ENCODE measurements at places on chromosomes 13 and 19.

DNA sequence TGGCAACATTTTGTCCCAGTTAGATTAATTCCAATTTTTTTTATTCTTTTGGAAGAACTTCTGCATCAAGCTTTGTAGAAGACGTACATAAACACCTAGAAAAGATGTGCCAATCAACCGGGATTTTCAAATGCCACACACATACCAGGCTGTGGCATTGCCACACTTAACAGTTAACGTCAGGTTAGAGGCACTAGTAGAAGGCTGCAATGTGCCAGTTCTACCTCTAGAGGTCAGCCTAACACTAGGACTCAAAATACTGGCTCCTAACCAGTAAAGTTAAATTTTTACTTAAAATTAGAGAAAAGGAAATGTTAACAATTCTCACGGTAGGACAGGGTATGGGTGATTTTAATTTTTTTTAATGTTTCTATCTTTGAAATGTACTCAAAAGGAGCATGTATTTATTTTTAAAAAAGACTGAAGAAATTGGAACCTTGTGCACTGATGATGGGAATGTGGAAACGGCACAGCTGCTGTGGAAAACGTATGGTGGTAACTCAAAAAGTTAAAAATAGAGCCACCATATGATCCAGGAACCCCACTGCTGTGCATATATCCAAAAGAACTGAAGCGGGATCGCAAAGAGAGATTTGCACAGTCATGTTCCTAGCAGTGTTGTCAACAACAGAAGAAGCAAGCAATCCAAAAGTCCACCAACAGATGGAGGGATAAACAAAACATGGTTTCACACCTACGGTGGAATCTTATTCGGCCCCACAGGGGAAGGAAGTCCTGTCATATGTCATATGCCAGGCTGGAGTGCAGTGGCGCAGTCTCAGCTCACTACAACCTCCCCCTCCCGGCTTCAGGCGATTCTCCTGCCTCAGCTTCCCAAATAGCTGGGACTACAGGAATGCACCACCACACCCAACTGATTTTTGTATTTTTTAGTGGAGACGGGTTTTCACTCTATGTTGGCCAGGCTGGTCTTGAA, 30.3 kb downstream of the CRYL1 start:
- no peak for DNase-seq

DNA sequence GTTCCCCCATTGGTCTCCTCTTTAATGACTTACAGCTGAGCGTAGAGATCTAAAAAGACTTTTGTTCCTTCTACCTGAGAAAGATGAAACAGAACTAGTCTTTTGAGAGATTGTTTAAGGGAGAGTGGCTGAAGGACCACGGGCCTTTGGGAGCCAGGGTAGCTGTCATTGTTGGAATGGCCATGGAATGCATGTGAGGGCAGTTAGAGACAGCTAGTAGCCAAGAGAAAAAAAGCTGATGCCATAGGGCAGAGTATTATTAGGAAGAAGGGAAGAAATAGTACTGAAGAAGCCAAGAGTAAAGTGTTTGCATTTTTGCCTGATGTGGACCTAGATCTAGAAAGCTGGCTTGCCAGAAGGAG, 5.6 kb downstream of the ZNF507 start:
- DNase-seq = no peak

DNA sequence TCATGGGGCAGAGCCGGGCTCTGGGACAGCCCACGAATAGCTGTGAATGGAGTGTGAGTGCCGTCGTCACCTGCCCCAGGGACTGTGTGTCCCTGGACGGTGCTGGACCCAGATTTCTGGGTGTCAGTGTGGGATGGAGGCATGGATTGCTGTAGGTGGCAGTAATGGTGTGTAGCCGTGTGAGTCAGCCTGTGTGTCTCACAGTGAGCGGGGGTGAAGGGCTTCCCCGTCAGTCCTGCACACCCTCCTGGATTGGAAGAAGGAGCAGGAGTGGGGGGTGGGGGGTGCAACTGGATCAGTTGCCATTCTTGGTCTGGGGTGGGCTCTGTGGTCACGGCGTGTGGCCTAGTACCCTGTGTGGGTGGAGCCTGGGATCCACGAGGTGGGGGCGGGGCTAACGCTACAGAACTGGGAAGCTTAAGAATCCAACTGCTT, 6.5 kb upstream of the LTBP4 start:
- no peak for DNase-seq

GRCh38 chr19:31128291-31128690, 220.9 kb downstream of the TSHZ3 start:
- no peak for DNase-seq

GRCh38 chr13:36903925-36904595, 16.0 kb downstream of the SMAD9 start:
- DNase-seq = no peak

- no peak for DNase-seq
These were observed 20.8 kb downstream of the NOVA2 start for GRCh38 chr19:45952686-45953505.

- DNase-seq = no peak
These were observed 60.0 kb upstream of the LRCH1 start for GRCh38 chr13:46492946-46493345.

- DNase-seq = no peak
These were observed 47.1 kb downstream of the USPL1 start for GRCh38 chr13:30664689-30665275.

GRCh38 chr19:18660051-18660910, 23.2 kb upstream of the CRTC1 start:
- peak; percentile 95 for DNase-seq

DNA sequence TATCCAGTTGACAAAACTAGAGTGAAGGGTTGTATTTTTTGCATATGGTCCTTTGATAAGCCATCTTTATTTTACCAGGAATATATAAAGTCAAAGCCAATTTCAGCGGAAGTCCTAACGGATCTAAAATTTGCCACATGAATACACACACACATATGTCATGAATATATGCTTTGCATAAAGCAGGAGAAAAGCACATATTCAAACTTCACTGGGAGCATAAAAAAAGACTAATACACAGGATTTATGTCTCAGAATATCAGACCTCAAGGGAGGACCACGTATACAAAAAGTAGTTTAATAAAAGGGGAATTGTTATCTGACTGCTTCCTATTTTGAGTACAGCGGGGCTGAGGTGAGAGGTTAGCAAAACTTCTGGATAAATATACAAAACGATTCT, 308.7 kb downstream of the PCDH9 start:
- no peak for DNase-seq

DNA sequence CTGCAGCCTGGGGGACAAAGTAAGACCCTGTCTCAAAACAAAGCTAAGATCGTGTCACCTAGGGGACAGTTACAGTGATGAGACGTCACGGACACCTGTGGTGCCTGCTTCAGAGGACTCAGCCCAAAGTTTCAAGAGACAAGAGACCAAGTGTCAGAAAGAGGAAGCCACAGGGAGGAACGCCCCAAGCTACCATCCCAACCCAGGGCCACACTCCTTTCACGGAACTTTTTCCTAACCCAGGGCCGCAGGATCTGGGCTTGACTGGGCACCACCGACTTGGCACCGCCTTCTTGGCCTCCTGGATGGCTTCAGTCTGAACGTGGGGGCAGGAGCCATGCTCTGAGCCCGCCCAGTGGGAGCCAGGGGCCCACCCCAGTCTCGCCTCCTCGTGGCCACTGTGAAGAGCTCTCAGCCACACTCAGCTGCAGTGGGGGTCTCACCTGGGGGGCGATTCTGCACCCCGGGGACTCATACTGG, 8.5 kb downstream of the MOB3A start:
- DNase-seq = no peak

DNA sequence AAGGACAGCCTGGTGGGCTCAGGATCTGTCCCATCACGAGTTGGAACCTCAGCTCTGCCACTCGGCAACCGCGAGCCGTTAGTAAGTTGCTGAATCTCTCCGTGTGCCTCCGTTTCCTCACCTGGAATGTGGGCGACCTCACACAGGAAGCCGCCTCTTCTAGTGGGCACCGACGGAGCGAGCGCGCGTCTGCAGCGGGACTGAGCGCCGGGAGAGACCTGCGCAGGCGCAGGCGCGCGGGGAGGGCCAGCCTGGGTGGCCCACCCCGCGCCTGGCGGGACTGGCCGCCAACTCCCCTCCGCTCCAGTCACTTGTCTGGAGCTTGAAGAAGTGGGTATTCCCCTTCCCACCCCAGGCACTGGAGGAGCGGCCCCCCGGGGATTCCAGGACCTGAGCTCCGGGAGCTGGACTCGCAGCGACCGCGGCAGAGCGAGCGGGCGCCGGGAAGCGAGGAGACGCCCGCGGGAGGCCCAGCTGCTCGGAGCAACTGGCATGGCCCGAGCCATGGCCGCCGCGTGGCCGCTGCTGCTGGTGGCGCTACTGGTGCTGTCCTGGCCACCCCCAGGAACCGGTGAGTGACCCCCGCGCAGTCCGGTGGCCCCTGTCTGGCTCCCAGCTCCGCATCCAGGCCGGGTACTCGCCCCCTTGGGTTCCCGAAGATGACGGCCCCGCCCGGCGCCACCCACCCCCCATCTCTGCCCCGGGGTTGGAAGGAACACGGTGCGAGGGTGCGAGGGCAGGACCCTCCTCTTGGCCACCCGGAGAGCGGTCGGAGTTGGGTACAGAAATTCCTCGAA, at the start of gene PVR:
Gene PVR (plus strand): TSS at position 306 of the 797 bp plus-strand sequence. CDS start 187 bp downstream, at position 493.
- peak; percentile 93 for DNase-seq

GRCh38 chr19:55146078-55146704, 2.8 kb downstream of the TNNT1 start:
- no peak for DNase-seq

DNA sequence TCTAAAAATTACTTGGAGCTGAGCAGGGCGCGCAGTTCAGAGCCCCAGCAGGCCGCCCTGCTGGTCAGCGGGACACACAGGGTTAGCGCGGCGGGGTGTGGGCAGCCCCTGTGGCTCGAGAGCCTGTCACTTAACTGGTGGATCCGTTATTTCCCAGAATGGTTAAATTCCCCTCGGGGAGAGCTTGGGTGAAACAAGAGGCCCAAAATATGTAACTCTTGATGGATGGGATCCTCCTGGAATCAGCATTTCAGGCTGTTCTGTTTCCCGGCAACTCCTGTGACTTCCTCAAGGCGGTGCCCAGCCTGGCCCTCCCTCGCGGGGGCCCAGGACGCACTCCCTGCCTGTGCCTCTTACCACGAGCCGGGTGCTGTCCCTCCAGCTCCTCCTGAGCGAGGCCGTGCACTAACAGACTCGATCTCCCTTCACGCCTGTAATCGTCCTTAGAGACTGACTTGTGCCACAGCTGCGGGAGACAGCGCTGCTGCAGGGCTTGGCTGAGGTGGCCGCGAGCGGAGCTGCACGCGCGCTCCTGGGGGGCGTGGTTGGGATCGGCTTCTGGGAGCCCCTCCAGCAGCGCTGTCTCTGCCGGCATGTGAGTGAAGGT, 9.7 kb downstream of the PTBP1 start:
- no peak for DNase-seq

- DNase-seq = no peak
These were observed 88.1 kb downstream of the FLT1 start for GRCh38 chr13:28406733-28407266.

GRCh38 chr19:18002347-18002850, 5.6 kb upstream of the ARRDC2 start:
- no peak for DNase-seq

- peak; percentile 93 for DNase-seq
These were observed 545 bp downstream of the RAD23A start for GRCh38 chr19:12946092-12946721.

- no peak for DNase-seq
These were observed 45.3 kb upstream of the TRPC4 start for GRCh38 chr13:37914781-37915391.

DNA sequence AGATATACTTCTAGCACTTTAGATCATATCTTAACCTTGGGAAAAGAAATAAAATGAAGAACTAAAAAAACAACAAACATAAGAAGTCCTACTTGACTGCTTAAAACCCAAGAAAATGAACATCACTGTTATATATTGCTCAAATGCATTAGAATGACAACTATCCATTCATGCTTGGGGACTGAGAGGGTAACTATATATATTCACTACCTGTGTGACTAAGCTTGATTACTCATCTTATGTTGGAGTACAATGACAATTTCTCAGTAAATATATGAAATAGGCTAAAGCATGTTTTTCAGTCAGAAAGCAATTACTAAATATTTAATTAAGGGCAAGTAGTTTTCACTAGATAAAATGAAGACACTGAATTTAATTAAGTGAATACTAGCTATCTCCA, 40.1 kb downstream of the ZC3H13 start:
- DNase-seq = no peak

DNA sequence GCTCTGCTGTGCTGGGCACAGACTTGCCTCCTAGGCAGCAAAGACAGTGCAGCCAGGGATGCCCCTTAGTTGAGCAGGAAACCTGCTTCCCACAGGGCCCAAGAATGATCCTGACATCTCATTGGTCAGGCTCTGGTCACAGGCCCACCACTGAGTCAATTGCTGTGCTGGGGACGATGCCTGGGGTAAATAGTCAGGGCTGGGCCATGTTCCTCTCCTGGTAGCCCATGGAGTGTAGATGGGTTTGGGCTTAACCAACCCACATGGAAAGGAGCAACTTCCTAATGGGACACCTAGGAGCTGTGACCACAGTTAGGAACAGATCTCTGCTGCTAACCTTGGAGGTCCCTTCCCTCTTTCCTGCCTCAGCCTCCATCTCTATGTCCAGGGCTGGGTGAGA, 212.5 kb upstream of the ZNF536 start:
- no peak for DNase-seq

DNA sequence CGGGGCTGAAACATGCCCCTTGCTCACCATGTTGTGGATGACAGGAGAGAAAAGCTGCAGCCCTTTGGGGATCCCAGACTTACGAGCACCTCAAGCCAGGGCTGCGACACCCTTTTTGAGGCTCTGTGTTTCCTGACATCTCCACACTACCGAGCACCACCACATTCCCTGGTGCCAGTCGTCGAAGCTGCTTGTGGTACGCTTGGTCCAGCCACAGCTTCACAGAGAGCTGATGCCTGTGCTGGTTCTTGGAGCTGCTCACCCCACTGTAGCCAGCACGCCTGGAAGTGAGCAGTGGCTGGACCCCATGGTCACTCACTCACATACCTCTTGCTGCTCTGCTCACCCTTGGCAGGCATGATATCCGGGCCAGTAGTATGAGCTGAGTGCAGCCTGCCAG, 367.5 kb downstream of the SLITRK6 start:
- no peak for DNase-seq

GRCh38 chr19:35155441-35155840, 906 bp downstream of the FXYD5 start:
- no peak for DNase-seq

DNA sequence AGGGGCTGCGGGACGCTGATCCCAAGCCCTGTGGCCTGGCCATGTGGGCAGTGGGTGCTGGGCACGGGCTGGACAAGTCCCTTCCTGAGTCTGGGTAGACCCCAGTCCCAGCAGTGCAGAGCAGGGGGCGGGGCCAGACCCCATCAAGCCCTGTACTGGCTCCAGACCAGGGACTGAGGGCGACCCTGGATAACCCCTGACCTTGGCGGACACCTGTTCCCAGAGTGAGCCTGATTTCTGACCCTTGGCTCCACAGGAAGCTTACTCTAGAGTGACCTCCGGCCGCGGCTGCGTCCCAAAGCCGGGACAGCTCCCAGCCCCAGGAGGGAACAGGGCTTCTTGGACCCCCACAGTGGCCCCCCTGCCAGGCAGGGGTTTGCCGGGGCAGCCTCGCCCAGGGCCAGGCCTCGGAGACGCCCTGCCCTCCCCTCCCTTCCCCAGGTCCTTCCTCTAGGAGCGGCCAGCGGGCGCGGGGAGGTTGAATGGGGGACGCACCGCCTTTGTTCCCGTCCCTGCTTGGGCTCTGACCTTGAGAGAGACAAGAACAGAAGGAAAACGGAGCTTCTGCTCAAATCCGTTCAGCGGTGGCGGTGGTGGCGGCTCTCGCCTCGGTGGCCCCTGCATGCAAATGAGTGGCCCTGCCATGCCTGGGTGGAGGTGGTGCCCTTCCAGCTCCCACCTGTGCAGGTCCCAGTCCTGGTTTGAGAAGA, 2.3 kb upstream of the EFNA2 start:
- no peak for DNase-seq

- no peak for DNase-seq
These were observed 5.1 kb downstream of the OR10H1 start for GRCh38 chr19:15810335-15810734.

GRCh38 chr19:55353356-55353802, 1.1 kb downstream of the COX6B2 start:
- no peak for DNase-seq
